ENCODE measurements at places on chromosomes 7 and 10.

DNA sequence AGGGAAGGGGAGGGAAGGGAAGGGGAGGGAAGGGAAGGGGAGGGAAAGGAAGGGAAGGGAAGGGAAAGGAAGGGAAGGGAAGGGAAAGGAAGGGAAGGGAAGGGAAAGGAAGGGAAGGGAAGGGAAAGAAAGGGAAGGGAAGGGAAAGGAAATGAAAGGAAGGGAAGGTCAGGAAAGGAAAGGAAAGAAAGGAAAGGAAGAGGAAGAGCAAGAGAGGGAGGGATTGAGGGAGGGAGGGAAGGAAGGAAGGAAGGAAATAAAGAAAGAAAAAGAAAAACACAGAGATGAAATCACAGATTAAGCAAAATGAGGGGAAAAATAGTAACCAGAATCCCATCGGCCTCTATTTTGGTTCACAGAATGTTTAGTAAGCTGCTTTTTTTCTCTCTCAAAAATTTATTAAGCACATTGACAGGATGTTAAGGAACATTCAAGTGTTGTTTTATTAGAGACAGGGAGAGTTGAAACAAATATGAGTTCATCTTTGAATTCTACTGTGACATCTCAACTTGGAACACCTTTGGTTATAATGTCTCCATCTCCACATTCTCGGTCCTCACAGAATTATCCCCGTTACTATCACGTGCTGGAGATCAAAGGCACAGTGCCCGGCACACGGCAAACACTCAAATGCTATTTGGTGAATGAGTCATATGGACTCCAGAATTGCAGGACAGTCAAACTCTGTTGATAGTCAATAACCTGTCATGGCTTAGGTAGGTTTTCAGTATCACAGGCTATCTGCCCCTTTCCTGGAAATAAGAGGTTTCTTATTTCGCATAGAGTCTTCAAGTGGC, 52.4 kb downstream of the ABCB1 start:
- no peak for DNase-seq

- no peak for DNase-seq
These were observed 271.3 kb upstream of the CACNA2D1 start for GRCh38 chr7:82714883-82715282.

DNA sequence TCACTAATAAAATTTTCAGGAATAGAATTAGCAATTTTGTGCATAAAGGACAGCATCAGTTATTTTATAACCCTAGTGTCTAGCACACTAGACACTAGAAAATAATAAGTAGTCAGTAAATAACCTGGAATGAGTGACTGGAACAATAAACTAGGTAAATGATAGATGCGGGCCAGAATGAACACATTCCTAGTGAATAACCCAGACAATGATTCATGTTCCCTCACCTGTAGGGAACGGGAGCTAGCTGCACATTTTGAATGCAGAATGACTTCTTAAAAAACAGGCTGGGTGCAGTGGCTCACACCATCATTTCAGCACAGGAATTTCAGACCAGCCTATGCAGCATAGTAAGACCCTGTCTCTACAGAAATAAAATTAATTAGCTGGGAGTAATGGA, 3.2 kb upstream of the ATOH7 start:
- no peak for DNase-seq

GRCh38 chr10:62810156-62810902, 5.8 kb downstream of the ADO start:
- DNase-seq = no peak

- DNase-seq = no peak
These were observed 20.9 kb downstream of the SLC29A3 start for GRCh38 chr10:71339796-71340589.

GRCh38 chr10:131657985-131658330, 242.8 kb upstream of the PPP2R2D start:
- DNase-seq = no peak

- DNase-seq = no peak
These were observed 8.0 kb downstream of the AASS start for GRCh38 chr7:122136078-122136477.

GRCh38 chr10:112973805-112974204, 23.8 kb downstream of the TCF7L2 start:
- no peak for DNase-seq

- no peak for DNase-seq
These were observed 94.9 kb downstream of the PTPRE start for GRCh38 chr10:128001849-128002248.

DNA sequence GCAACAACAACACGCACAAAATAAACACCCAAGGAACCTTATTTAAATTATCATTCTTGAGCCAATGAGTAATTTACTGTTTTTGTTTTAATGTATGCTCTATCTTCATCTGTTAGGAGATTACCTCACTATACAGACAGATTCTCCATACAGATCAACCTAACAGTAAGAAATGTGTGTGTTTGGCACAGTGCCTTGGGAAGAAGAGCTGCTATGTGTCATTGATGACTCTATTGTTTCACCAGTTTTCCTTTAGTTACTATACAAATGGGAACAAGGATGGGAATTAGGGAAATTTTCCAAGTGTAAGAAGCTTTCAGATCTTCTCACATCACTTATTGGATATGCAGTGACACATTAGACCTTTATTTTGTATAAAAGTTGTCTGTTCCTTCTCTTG, 640.3 kb downstream of the NRG3 start:
- DNase-seq = no peak

DNA sequence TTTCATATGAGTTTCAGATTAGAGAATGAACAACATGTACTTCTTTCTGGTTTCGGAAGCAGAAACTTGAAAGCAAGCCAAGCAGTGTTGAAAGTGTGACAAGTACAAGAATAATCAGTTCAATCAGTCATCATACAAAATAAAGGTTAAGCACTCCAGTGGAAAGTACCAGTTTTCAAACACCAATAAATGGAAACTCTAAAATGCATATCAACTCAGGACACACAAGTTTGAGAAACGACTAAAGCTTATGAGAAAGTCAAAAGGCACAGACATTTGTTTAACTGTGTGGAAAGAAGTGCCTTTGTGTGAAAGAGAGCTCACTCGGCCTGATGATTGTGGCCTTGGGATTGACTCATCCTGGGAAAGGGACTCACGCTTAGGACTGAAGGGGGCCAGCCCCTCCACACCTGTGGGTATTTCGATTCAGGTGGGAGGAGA, 60.6 kb upstream of the AKR1C1 start:
- DNase-seq = no peak

DNA sequence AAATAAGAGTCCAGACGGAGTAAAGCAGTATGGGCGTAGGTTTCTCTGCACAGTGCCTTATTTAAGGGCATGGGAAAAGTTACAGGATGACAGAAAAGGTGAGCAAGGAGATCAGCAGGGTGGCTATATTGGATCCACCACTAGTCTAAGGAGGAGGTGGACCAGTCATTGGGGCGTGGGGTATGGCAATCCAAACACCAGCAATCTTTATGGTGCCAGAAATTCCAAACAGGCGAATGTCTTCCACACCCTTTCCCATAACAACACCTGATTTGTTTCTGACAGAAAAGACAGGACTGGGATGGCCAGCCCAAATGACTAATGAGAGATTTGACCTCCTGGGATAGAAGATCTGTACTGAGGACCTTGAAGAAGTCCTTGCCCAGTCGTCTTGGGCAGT, 181.8 kb upstream of the MBL2 start:
- no peak for DNase-seq

DNA sequence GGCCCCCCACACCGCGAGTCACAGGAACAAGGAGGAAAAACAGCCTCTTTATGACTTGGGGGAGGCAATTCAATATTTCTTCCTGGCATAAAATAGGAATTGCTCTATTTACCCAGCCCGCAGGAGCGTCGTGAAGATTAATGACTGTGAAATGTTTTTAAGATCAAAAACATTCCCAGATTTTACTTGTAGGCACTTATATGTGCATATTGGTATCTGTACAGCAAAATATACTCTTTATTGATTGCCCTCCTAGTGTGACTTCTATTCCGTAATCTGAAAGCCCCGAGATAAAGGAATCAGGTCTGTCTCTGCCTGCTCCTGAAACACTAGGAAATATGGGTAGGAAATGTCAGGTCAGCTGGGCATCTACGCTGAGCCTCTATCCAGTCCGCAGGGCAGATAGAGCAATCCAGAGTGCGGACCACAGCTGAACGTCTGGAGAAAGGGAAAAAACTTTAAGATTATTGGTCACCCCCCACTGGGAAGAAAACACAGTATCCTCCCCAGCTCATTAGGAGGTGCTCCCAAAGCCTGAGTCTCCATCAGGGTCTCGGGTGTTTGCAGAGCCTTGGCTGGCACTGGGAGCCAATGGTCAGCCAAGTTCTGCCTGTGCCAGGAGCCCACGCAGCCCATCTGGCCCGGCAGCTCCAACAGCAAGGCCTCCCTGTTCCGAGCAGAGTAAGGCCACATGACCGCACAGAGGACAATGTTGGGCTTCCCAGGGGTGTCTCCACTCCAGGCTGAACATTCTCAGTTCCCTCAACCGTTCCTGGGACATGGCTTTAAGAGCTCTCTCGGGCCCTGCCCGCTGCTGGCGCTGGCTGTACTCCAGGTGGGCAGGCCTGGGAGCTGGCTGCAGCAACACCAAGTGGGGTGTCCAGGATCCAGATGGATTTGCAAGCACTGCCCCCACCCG, 7.7 kb downstream of the CTBP2 start:
- DNase-seq = no peak

DNA sequence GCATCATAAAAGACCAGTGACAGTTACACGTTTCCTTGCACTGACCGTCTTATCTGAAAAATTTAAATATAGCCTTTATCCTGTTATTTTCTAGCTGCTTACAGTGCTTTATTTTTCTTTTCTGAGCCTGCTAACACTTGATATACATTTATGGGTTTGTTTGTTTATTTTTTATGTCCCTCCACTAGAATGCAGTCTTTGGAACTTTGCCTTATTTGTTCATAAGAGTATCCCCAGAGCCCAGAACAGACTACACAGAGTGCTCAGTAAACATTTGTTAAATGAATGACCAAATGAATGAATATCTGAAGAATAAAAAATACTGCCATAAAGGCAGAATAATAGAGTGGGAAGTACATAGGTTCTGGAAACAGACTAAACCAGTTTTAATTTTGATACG, 202.3 kb upstream of the LRRN3 start:
- DNase-seq = no peak

DNA sequence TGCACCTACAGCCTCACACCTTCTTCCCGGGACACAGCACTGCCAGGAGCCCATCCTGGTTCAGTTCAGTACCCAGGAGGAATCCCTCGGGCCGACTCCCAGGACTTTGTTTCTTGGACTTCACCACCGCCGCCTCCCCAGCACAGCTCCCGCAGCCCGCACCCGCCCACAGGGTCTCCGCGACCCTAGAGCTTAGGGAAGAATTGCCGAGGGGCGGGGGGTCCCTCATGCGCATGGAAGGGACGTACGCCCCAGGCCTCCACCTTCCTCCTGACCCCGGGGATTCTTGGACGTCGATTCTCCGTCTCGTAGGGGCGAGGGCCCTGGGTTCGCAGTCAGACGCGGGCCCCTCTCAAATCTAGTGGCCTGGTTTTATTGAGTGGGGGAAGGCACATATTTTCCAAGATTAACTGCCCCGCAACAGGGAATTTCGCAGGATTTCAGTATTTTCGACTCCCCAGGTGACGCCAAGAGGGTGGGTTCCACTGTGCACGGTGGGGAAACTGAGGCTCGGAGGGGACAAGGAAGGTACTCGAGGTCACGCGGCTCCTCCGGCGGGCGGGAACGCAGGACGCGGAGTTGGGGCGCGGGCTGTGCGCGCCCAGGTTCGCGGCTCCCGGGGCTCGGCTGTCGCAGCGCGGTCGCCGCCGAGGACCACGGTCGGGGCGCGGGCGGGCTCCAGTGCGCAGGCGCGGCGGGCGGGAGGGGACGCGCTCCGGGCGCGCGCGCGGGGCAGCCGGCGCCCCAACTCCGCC, at the start of gene ADCY1:
ADCY1 (plus strand) TSS at position 708 of the 755 bp plus-strand sequence. CDS start 176 bp downstream, outside the sequence.
- no peak for DNase-seq

DNA sequence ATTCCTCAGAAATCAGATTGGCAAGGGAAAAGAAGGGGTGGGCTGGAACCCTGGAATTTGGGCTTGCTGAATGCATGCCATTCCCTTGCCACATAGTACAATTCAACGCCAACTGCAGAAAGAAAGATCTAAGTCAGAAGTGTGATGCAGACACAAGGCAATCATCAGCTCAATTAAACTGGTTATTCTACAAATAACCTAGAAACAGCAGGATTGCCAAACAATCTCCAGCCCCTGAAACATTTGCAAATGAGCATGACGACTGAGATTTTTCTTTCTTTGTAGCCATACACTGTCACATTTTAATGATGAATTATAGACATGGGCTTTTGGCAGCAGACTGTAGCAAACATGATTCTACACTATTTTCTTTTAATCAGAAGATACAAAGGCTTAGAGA, 16.5 kb upstream of the CREB5 start:
- DNase-seq = no peak

DNA sequence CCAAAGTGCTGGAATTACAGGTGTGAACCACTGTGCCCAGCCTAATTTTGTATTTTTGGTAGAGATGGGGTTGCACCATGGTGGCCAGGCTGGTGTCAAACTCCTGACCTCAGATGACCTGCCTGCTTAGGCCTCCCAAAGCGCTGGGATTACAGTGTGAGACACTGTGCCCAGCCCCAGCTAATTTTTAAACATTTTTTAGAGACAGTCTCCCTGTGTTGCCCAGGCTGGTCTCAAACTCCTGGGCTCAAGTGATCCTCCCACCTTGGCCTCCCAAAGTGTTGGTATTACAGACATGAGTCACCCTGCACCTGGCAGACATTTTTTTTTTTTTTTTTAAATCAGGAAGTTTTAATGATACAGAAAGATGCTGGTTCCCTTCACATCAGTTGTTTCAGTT, 15.5 kb downstream of the DENND10 start:
- DNase-seq = no peak

Measured in stimulated activated CD4-positive, alpha-beta T cell treated with anti-CD3 and anti-CD28 coated beads, Interleukin-12 subunit alpha, Interleukin-12 subunit beta, amount 100 ng/mL, for 48 hours (primary cell).